ENCODE measurements at places on chromosomes 16 and 17. TPM values are rescaled to one million over a fixed set of nuclear protein-coding genes. Genes with fewer than 3 reads are reported as not detected.

Gene SMPD3
- total RNA-seq = not detected

Gene ARRB2
- total RNA-seq = 10.5 TPM

Gene SEC14L5
- total RNA-seq = not detected

Gene ITGA2B
- total RNA-seq = not detected

Gene DCAKD
- 24.1 TPM for total RNA-seq

Gene KRTAP4-6
- total RNA-seq = not detected

Gene UBE2Z
- 106 TPM for total RNA-seq

Gene ZDHHC1
- not detected for total RNA-seq

Gene TPPP3
- total RNA-seq = not detected

Gene PMP22
- total RNA-seq = 8.9 TPM

Gene NGFR
- 3.6 TPM for total RNA-seq

Gene KRTAP9-2
- not detected for total RNA-seq

Gene KRT25
- total RNA-seq = not detected

Gene TP53TG3
- not detected for total RNA-seq

Gene SLC13A2
- not detected for total RNA-seq

Gene AANAT
- total RNA-seq = not detected

Gene WFIKKN1
- total RNA-seq = not detected

Gene ALOX12B
- not detected for total RNA-seq

Gene RNF112
- not detected for total RNA-seq

Gene TEKT3
- total RNA-seq = not detected

Gene TP53TG3F
- not detected for total RNA-seq

Gene ATP2A1
- total RNA-seq = 0.10 TPM

Gene ABCA6
- total RNA-seq = 0.99 TPM

Gene CD79B
- not detected for total RNA-seq

Gene SLFN14
- not detected for total RNA-seq

Gene DHX58
- total RNA-seq = 1.0 TPM

Gene KREMEN2
- total RNA-seq = 0.26 TPM

Gene OR3A3
- total RNA-seq = not detected

Gene MYH2
- total RNA-seq = 0.23 TPM

Gene SULT1A2
- not detected for total RNA-seq

Gene CCL7
- not detected for total RNA-seq

Gene TBC1D3G
- total RNA-seq = not detected

Gene CCNF
- 35.9 TPM for total RNA-seq

Gene RARA
- 8.9 TPM for total RNA-seq

Gene LPCAT2
- not detected for total RNA-seq

Gene ZPBP2
- not detected for total RNA-seq

Gene PKMYT1
- total RNA-seq = 12.0 TPM

Gene PTRH2
- 38.1 TPM for total RNA-seq

Gene HBA1
- total RNA-seq = not detected

Gene PARN
- total RNA-seq = 44.3 TPM

Gene DCTN5
- total RNA-seq = 108 TPM

Gene CSH2
- total RNA-seq = not detected

Gene TMEM220
- total RNA-seq = 0.57 TPM

Gene SMTNL2
- total RNA-seq = not detected

Gene SUPT4H1
- 170 TPM for total RNA-seq

Gene CDC42EP4
- 37.7 TPM for total RNA-seq

Gene PLD6
- total RNA-seq = 6.6 TPM

Gene ALOXE3
- total RNA-seq = not detected

Gene PFAS
- 82.7 TPM for total RNA-seq

Gene CDH1
- not detected for total RNA-seq

Gene ETV4
- 2.4 TPM for total RNA-seq

Measured in MG63 (cell line).